Frontal cortex (tissue), 4 donors: ENCODE measurements at places on chromosomes 4 and X. TPM values are rescaled to one million over a fixed set of nuclear protein-coding genes. Genes with fewer than 3 reads are reported as not detected.
A peak's percentile ranks its signal among the peaks of the same experiment; 100 is the strongest.

DNA sequence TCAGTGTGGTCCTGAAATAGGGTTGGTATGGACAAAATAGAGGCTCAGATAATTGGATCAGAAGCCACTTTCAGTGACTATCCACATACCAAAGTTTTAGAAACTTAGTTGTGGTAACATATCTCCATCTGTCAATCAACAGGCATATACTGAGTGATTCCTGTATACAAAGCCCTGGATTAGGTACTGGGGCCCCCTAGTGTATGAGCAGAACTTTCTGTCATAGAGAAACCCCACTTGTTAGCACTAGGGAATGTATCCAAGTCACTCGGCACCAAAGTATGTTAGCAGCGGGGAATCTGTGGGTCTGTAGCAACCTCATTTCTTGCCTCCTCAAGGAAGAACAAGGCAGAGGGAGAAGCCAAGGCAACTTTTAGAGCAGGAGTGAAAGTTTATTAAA, 50.7 kb downstream of the MAP7D3 start:
- DNase-seq = no peak

DNA sequence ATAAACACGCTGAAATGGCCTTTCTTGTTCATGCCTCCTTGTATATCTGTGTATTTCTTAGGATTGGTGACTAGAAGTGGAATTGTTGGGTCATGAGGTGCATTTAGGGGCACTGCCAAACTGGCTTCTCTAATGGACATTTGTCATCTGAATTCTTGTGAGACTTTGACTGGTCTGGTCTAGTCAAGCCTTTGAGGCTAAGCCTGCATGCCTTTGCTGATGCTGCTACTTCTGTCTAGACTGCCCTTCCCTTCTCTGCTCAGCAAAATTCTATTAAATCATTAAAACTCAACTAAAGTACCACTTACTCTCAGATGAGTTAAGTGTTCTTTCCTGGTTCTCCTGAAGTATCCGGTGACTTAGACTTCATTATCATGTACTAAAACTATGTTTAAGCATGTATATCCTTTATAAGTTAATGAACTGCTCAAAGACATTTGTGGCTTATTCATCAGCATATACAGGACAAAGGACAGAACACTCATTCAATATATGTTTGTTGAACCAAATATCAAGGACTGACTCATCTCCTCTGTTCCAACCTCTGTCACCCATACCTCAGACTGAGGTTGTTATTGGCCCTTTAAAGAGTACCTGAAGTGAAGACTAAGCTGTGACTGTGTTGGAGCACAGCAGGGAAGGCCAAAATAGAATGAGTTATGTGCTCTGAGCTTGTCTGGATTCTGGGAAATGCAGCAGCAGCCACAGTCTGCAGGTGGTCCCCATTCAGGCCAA, 9.0 kb downstream of the TCEAL1 start:
- DNase-seq = no peak

DNA sequence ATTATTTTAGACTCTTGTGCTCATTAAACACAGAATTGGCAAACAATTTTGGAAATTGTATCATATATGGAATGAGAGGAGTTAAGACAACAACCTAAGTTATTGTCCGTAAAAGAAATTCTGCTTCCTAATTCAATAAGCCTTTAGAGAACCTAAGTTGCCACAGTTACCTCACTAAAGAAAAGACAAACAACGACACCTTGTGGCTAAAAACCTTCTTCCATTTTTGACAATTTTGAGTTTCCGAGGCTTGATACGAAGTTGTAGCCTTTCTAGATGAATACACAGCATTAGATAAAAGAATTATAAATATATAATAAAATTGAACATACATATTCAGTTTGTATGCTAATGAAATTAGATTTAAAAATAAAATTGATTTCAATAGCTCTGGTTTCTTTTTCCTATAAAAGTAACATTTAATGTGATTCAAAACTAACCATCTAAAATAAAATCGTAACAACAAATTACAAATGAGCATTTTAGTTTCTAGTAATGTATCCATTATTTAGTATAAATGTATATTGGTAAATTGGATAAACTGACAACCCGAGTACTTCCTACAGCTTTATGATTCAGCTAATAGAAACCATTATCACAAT, 275.1 kb downstream of the GPM6A start:
- no peak for DNase-seq

DNA sequence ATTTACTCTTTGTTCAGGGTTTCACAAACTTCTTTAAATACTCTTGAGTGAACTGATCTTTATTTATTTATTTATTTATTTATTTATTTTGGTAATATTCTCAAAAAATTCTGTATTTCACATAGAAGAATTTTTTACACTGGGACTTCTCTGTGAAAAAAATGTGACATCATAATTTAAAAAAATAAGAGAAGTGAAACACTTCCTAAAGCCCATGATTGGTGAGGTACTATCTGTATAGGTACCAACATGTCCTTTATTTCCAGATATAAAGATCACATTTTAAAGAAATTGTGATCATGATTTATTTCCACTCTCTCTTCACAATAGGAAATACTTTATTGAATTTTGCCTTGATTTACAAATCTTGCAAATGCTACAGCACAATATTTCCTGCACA, 497.1 kb downstream of the FAT4 start:
- DNase-seq = no peak

DNA sequence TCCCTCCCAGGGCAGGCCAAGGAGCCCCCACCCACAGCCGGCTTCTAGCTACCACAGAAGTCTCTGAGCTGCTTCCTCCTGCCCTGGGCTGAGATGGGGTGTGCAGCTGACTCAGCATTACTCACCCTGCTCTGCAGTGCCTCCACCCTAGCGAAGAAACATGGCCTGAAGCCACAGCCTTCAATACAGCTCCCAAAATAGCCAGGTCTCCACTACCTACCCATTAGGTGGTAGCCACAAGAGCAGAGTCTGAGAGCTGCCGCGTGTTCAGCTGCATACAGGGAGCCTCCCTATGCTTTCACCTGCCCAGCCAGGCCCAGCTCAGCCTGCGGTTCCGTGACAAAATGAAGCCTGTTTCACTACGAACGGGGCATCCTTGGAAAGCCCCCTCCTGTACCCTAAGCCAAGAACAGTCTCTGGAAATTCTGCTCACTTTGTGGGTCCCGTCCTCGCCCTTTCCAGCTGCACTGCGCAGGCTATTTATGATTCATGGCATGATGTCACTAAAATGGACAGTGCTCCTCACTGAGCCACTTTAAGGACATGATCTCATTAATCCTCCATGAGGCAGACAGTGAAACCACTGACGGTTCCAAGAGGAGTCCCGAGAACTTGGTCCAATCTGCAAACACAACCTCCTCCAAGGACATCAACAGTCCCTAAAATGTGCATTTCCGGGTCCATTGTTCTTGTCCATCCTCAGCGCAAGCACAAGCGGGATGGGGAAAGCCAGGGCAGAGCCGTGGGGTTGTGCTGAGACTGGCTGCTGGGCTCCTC, 20.2 kb downstream of the WDR1 start:
- peak; percentile 65 for DNase-seq

GRCh38 chrX:2340991-2341390, 159.8 kb downstream of the DHRSX start:
- DNase-seq = no peak

DNA sequence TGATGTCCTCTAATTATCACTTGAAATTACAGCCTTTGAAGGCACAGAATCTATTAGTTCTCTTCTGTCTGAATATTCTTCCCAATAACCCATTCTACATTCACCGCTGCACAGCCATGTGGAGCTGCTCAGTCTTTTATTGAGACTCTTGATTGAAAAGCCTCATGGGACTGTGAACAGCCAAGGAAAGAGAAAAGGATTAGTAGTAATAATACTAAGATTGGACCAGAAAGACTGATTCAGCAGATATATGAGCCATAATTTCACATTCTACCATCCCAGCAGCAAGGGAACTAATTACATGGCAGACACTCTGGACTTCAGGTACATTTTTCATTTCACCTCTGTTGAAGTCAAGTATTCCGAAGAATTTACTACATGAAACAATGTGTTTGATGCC, 2471.7 kb downstream of the ARAP2 start:
- no peak for DNase-seq

The TMEM271 gene
- 15.9 TPM for total RNA-seq

GRCh38 chr4:145934434-145935047, 4.1 kb downstream of the ZNF827 start:
- DNase-seq = no peak

GRCh38 chr4:186192066-186192612, 772 bp downstream of the CYP4V2 start:
- DNase-seq = peak; percentile 35

DNA sequence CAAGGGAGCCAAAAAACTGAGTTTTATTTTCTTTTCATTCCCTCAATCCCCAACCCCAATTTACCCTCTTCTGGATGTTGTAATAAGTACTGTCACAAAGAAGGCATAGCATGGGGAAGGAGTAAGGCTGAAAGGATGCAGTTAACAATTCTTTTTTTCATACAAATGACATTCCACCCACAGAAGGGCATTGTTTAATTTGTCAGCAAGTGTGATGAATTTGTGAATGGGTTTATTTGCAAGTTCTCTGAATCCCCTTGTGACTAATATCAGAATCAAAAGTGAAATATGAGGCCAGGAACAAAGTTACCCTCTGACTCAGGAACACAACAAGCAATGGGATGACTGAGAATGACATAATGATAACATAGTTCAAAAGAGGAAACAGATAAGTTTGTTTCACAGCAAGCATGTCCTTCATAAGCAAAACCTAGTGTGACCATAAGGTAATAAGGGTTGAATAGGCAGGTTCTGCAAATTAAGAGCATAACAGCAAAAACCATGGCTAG, 2.1 kb downstream of the GEMIN8 start:
- no peak for DNase-seq

DNA sequence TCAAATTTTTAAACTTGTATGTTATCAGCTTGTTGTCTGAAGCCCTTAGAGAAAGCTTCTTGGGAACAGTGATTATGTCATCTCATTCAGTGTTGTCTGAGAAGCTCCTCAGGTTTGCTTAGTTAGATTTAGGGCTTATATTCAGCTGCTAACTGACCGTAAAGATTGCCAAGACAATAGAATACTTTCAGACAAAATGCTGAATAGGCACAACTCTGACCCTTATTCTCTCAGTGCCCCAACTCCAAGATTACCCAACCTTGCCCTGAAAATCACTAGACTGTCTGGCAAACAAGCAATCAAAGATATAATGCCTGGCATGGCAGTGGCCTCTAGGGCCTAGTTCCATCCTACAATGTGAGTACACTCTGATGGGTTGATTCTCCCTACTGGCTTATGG, 950.5 kb upstream of the HS3ST1 start:
- no peak for DNase-seq

The BMP3 gene
- 5.7 TPM for total RNA-seq

The LUZP4 gene
- not detected for total RNA-seq

DNA sequence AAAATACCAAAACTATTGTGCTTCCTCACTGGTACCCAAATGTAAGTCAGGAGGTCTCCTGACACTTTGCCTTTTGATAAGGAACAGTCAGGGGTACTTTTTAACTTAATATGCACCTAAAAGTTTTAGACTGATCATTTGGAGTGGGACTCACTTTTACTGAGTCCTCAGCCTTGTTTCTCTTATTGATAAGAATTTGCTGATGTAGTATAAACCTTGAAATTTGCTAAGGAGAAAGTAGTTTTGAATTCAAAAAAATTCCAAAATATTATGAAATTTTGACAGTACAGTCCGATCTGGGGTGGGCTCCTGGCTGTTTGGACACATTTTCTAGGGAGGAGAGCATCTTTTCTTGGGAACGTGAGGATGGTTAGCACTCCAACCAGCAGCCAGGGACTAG, 91.4 kb upstream of the GATB start:
- DNase-seq = no peak

- DNase-seq = no peak
Observed at GRCh38 chr4:60122820-60123219, 1077.3 kb upstream of the ADGRL3 start.

- DNase-seq = no peak
Observed at GRCh38 chrX:20515841-20516461, 249.2 kb upstream of the RPS6KA3 start.

- no peak for DNase-seq
Observed at GRCh38 chr4:181085557-181085956, 1157.6 kb upstream of the TENM3 start.

- no peak for DNase-seq
Observed at GRCh38 chr4:168550064-168550766, 53.4 kb downstream of the PALLD start.

GRCh38 chr4:11326021-11326420, 102.7 kb downstream of the HS3ST1 start:
- DNase-seq = no peak

The CSAG1 gene
- not detected for total RNA-seq

DNA sequence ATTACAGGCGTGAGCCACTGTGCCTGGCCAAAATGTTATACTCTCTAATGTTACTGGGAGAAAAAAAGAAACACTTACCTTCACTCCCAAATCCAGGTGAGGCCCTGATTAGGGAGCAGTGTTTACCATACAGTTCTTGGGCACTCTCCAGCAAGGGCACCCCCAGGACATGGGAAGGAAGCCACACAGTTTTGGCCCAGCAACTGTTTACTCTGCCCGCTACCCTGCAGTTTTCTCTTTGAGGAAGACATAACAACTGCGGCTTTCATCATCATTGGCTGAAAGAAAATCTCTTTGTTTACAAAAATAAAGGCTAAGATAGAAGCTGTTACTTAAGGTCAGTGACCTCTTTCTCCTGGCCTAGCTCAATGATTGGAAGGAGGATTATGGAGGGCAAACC, 145.5 kb upstream of the DUSP21 start:
- DNase-seq = no peak

GRCh38 chrX:86724277-86724676, 576.0 kb downstream of the DACH2 start:
- DNase-seq = no peak

DNA sequence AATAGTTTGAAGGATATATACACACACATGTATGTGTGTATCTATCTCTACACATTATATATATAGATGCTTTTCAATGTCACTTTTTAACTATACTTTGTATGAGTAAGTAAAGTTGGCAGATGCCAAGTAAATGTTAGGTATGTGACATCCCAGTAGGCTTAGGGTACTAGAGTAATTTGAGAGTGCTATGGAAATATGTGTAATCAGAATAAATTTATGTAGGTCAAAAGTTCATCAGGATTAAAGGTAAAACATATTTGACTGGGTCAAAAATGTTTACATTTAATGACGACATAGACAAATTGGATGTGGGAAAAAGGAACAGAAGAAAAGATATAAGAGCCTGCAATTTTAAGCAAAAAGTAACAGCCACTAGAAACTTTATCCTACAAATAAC, 588.8 kb downstream of the ANKRD50 start:
- no peak for DNase-seq

- no peak for DNase-seq
Observed at GRCh38 chr4:148044912-148045352, 313.0 kb downstream of the ARHGAP10 start.

DNA sequence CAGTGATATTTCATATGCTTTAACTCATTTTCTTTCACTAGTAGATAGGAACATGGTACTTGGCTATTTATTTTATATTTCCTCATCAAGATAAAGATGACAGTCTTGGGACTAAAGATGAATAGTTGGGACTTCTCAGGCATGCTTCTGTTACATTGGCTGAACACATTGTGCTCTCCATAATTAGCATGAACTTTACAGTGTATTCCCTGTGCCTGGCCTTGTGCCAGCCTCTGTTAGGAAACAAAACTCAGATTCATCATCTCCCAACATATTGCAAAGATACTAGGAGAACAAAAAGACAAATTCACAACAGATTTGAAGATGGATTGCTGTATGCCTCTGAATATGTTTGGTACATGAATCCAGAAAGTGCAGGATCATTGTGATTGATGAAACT, 26.4 kb downstream of the GRIA2 start:
- DNase-seq = no peak
